Inflammatory macrophage treated with lipopolysaccharide for 1 hour (primary cell): ENCODE measurements at places on chromosomes 7 and 10.

DNA sequence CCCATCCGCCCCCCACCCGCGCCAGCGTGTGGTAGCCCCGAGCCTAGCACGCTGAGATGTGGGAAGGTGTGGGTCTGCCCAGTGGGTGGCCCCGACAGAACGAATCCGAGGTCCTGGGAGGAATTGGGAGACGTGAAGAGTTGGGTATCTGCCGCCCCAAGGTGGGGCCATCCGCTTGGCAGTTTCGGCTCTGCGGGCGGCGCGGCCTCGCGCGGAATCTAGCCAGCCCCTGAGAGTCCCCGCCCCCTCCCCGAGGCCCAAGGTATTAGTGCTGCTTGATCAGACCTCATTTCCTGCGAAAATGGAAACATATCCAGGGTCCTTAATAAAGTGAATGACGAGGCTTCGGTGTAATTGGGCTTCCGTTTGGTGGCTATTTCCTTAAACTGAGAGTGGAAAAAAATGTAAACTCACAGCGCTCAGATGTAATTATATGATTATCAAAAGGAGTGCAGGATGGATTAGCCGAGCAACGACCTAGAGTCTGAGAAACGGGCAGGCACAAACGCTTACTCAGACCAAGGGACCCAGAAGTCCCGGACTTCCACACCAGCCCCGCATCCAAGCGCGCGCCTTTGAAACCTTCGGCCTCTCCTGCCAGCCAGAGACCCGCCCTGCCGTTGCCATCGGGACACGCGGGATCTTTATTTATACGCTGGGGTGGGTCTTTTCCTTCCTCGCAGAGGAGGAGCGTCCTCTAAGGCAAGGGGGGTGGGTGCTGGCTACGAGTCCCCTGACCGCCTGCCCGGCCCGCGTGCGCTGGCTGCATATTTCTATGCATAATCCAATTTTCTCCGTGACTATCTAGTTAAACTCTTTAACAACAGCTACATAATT lies 12.8 kb downstream of the LBX1 start:
- no peak for DNase-seq

DNA sequence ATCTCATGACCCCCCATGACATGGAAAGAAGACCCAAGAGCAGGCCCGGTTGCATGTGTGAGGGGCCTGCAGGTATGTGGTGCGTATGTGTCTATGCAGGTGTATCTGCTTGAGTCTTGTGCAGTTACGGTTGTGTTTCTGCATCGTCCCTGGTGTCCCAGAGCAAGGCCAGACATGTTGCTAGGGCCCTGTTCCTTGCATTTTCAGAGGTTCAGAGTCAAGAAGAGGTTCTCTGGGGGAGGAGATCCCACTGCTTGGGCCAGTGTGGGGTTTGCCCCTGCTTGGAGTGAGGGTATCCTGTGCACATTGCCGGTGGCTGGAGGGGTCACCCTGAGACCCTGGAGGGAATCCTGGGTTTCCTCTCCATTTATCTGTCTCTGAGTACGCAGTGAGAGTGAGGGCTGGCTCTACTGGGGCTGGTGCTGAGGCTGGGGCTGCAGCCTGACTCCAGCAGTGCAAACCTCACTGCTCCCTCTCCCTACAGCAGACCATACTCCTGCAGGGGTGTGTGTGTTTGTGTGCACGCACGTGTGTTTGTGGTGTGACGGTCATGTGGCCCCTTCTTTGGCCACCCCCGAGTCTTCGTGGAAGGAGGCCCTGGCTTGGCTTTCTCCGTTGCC lies 4.1 kb downstream of the TRIM8 start:
- no peak for DNase-seq

DNA sequence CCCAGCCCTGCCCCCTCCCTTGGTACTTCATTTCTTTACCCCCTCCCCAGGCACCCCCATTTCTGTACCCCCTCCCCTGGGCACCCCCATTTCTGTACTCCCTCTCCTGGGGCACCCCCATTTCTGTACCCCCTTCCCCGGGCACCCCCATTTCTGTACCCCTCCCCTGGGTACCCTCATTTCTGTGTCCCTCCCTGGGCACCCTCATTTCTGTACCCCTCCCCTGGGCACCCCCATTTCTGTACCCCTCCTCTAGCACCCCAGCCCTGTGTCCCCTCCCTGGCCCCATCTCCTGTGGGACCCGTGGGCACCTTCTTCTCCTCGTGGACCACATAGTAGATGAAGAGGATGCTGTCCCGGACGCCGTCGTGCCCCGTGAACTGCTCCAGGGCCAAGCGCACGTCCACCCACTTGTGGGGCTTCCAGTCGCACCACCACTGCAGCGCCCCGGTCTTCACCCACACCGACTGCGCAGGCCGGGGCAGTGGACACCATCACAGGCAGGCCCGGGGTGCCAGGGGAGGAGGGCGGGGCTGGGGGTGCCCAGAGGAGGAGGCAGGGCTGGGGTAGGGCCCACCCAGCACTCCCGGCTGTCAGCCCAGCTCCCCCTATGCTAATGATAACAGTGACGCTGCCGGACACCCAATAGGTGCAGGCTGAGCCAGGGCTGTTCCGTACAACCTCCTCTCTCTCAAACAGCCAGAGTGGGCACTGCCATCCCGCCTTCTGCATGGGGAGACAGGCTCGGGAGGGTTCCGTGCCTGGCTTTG lies 20.4 kb downstream of the TECPR1 start:
- no peak for DNase-seq

DNA sequence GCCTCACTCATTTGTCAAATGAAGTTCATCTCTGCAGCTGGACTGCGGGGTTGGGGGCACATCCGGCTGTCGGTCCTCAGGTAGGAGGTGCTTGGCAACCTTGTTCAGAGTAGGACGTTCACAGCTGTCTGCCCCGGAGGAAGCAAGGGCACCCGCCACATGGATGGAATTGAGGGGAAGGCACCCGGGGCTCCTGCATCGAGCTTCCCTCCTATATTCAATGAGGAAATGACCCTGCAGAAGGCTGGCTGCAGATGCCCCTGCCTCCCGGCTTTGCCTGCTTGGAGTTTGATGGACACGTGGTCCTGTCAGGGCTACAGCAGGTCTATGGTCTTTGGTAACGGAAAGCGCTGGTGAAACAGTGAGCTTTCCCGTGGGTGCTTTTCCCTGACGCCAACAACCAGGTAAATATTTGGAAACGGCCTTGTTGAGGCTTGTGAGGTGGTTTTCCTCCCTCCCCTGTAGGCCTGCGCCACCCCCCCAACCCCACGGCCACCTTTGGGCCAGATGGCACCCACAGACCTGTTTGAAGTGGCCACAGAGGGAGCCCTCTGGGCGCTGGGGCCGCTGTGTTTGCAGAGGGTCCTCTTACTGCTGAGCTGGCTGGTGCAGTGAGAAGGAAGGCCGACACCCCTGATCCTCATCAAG lies 32.9 kb downstream of the HTRA1 start:
- DNase-seq = no peak

GRCh38 chr7:129494041-129494440 lies 8.3 kb upstream of the SMKR1 start:
- peak; percentile 67 for DNase-seq

- DNase-seq = no peak
Observed at GRCh38 chr10:63286754-63287264, 153.7 kb downstream of the NRBF2 start.

DNA sequence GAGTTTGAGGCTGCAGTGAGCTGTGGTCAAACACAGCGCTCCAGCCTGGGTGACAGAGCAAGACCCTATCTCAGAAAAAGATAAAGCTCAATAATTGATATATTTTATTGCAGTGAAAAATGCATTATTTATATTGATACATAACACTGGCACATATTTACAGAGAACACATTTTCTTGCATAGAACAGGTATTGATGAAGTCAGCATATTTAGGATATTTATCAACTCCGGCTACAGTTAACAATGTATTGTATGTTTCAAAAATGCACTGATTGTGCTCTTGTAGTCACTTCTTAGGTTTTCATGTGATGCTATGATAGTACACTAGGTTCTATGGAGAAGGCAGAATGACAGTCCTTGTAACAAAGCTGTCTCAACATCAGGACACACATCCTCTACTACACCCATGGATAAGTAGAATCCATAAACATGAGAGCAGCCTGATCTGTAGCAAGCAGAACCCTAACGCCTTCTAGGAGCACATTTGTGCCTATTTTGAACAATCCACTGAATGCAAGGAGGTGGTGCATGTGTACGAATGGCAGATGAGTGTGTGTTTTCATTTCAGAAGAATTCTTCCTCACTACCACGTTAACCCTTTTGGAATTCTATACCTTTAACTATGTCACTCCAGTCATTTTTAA lies 586.1 kb upstream of the CELF2 start:
- DNase-seq = no peak

GRCh38 chr10:30691639-30692015 lies 62.1 kb upstream of the LYZL2 start:
- DNase-seq = no peak

GRCh38 chr10:11434324-11434723 lies 177.1 kb downstream of the USP6NL start:
- no peak for DNase-seq

GRCh38 chr10:128660726-128661125 lies 534.5 kb upstream of the MKI67 start:
- DNase-seq = no peak
